Chondrocyte (in vitro differentiated cells): ENCODE measurements at places on chromosomes 2 and 18.

DNA sequence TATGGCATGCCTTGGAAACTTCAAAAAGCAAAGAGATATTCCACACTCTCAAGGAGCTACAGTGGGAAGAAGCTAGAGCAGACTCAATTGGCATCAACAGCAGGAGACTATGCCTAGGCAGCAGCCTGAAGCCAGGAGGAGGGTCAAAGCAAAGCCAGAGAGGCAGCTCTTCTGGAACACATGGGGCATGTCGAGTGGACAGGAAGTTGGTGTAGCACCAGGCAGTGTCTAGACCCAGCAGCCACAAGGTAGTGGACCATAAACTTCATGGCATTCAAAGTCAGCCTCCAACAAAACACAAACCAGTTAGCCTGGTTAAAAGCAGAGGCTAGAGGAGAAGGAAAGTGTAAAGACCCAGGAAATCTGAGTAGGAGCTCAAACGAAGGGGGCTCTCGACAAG, 311.2 kb upstream of the PKDCC start:
- no peak for DNase-seq

GRCh38 chr2:151796774-151797173, 31.4 kb downstream of the ARL5A start:
- no peak for DNase-seq

- DNase-seq: no peak
These were observed 13.3 kb upstream of the RAB17 start for GRCh38 chr2:237603718-237604362.

DNA sequence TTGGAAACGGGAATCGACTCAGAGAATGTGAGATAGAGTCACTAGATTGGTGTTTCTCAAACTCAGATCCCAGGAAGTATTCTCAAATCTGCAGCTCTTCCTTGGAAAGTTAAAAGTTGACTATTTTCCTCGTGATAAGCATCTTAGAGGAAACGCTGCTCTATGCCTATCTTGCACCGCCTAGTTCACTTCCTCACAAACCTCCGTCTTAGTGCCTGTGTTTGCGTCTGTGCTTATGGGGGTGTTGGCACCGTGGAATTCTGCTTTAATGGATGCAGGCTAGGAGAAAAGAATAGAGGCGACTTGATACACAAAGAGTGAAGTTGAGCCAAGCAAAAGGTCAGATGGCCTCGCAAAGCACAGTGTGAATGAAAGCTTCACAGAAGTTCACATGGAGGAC, 255.3 kb upstream of the ID2 start:
- DNase-seq: no peak

DNA sequence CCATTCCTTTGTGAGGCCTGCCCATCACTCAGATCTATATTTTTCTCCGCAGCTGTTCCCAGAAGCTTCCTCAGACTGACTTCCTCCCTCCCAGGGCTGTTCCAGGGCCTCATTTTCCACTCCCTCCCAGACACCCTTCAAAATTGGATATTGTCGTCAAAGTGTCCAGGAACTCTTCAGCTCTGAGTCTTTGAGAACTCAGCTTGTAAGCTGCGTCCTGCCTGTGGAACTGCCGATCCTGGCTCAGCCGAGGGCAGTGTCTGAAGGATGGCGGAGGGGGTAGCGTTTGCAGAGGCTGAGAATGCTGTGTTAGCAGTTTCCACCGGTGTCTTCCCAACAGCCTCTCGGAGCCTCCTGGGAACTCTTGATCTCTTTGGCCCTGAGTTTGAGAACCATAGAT, 27.1 kb downstream of the NCK2 start:
- no peak for DNase-seq

DNA sequence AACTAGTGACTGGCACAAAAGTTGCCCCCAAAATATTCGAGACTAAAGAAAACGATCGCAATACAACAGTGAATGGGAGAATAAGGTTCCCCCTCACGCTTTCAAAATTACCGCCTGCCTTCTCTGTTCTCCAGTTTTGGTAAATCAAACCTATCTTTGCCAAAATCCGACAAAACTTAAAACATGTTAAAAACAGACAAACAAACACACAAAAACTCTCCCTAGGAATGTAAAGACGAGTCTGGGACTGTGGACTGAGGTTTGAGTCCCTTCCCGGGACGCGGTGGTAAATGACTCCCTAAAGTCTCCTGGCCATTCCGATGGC, 435 bp upstream of the IMPACT start:
- DNase-seq: no peak

DNA sequence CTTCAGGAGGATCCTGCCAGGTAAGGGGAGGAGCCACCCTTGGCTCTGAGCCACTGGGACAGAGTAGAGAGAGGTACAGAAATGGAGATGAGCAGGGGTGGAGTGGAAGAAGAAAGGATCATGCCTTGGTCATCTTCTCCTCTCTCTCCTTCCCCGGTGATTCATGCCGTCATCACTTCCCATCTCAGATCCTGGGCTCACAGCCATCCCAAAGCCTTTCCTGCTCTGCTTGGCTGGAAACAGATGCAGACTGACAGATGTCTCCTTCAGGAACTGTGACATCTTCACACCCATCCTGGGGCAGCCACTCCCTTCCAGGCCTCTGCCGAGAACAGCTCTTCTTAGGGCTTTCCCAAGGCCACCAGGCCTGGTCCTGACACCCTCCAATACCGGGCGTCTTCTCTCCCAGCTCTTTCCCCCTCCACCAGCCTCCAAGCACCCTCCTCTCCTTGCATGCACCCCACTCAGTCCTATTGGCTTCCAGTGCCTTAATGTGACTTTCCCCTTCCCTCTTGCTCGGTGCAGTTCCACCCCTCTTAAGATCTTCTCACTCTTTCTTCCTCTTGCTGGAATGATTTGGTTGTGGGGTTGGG, 58.3 kb upstream of the TNP1 start:
- DNase-seq: no peak

- DNase-seq: no peak
These were observed 256.8 kb downstream of the NEDD4L start for GRCh38 chr18:58300867-58301266.

DNA sequence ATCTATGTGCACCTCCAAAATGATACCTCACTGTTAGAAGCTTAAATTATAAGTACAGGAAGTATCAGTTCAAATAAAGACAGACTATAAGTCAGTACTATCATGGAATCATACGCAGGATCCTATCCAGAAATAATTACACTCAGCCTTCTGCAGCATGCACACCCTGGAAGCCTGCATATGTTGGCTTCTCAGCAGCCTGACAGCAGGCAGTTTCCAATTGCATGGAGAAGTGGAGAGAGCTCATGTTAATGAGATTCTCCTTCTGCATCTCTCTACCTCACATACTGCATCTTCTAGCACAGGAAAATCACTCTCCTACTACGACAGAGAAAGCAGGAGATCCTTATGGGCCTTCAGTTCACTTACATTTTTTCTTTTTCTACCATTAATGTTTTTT, 20.5 kb downstream of the NR4A2 start:
- DNase-seq: no peak

- peak; percentile 89 for DNase-seq
These were observed 35.6 kb downstream of the GLI2 start for GRCh38 chr2:120771111-120771780.

DNA sequence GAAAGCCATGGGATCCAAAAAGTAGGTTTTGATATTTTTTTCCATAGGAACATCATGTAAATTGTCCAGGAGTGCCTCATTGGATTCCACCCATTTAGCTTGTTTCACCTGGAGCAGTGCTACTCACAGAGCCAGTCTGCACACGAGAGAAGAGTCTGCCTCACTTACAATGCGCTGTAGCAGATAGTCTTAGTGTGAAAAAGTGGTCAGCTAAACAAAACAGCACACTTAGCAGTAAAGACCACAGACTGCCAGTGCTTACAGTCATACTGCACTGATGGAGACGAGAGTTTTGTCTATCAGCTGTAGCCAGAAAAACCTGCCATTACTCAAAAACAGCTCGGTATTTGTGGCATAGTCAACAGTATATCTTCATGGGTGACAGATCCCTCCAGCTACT, 113.5 kb upstream of the LDLRAD4 start:
- no peak for DNase-seq

- no peak for DNase-seq
These were observed 1292.0 kb upstream of the CHAC2 start for GRCh38 chr2:52475590-52475989.

- no peak for DNase-seq
These were observed 13.6 kb downstream of the DHRS9 start for GRCh38 chr2:169082995-169083394.

GRCh38 chr18:50558948-50559751, 737 bp upstream of the MAPK4 start:
- DNase-seq: no peak

DNA sequence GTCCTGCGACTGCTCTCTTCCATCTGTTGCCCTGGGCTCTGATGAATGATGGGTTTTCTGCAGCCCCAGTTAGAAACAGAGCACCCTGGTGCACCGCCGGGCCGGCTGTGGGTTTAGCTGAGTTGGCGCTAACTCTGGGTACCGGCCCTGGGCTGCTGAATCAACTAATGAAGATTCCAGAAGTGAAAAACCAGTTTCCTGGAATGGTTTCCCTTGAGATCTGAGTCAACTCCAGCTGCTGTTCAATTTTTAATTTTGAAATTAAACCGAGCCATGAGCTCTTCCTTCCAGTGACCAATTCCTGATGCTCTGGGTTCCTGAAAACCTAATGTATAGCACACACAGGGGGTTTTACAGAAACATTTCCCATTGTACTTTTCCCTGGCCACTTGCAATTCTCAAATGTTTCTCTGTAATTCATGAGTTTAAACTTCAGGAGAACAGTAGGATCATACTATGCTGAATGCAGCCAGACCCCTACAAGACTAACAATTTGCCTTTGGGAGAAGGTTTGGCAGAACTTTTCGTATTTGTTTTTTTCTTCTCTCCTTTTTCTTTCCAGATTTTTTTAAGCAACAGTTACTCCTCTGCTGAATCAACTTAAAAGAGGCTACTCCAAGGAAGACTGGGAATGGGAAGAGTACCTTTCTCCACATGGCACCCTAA, 5.5 kb downstream of the COL6A3 start:
- DNase-seq: no peak

GRCh38 chr18:51135364-51135763, 62.1 kb downstream of the MEX3C start:
- no peak for DNase-seq

DNA sequence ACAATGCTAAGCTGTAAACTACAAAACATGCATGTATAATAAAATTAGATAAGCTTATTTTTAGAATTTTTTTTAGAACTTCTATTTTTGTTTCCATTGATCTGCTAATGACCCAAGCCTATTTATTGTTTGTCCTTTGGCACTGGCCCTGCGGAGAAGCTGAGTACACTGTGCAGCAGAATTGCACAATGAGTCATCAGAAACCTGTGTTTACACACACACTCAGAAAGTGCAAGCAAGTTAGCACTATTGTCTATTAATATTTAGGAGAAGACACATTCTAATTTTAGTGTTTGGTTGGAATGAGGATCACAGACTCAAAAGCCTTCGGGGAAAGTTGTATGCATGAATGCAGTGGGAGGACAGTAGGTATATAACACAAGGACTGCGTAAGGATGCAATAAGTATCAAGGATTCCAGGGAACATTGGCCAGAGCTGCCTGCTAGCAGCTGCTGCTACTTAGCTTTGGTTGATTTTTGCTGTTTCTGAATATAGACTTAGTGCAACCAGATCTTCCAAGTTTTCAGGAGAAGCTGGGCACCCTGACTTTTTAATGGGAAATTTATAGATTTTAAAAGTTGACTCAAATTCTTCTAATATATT, 128.2 kb downstream of the KCNH7 start:
- no peak for DNase-seq

DNA sequence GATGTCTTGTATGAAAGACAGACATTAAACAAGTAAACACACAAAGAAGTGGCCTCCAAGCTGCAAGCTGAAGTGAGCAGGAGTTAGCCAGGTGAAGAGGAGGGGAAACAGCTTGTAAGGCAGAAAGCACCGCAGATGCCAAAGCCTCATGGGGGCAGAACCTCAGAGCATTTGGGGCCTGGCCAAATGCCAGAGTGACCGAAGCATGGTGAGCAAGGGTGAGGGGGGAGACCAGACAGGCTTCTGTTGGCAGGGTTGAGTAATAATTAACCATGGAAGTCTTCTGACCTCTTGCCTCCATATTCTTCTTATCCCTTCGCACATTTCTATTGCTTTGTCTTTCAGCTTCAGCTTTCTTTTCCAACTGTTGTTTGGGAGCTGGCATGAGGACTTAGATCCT, 5.6 kb downstream of the QPCT start:
- no peak for DNase-seq

DNA sequence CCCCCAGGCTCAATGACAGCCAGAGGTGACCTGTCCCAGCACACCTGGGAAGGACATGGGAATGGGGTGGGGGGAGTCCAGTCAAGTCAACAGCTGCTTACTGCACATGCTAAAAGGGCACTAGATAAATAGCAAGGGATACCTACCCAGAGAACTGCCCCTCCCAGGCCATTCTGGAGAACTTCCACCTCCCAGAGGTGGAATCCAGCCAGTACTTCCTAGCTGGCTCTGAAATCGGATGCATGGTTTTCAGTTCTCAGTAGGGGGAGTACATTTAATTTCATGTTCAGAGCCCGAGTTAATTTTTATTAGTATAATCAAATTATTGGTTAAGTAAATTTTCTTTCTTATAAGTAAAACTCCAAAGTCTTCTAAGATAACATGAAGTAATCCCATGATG, 28.9 kb upstream of the ITGA6 start:
- DNase-seq: no peak

DNA sequence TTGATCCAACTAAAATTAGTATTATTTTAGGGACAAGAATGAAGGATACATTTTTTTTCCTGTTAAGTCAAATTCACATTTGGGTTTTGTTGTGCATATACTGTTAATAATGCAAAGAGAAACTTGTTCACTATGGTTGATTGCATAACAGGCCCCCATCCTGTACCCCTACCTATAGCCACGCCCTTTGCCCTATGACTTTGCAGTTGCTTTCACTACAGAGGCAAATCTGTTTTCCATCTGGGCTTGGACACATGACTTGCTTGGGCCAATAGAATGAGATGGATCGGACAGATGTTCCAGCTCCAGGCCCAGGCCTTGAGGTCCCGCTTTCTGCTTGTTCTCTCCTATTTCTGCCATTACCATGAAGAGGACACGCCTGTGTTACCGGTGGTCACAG, 278.5 kb upstream of the HNRNPA3 start:
- no peak for DNase-seq

GRCh38 chr2:102664471-102664909, 45.1 kb downstream of the SLC9A2 start:
- DNase-seq: no peak

- DNase-seq: no peak
These were observed 472.5 kb upstream of the ZNF804A start for GRCh38 chr2:184125867-184126266.

DNA sequence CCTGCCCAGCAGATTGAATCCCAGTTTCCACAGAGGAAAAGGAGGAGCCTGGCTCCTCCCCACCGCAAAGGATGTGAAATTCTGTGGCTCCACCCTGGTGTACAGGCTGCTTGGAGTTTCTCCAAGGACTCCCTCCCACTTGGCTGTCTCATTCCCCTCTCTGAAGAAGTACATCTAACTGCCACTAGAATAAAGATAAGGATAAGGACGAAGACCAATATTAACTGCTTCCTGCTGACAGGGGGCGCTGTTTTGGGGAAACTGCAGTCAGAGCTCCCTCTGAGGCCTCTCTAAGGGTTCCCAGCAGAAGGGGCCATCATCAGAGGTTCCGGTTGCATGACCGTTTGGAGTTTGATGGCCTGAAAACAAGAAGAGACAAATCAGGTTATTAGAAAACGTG, 790.9 kb downstream of the CPS1 start:
- DNase-seq: no peak
